NCI-H774 (cell line): ENCODE measurements at places on chromosomes 5 and 9.

DNA sequence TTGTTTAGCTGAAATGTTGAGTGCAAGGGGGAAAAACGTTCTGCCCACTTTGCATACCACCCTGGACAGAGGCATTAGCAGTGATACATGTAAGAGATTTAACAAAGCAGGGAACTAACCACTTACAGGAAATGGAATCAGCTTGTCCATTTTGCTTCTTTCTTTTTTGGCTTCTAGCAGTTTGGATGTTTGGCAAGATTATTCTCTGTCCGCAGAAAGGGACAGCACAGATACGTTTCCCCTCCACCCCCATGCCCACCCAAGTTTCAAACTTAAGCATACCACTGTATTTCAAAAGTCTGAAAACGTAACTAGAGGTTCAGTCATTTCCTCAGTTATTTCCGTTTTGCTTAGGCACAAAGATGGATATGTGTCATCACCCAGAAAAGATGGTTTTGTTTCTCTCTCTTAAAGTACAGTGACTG is 118.4 kb downstream of the GDNF start:
- DNase-seq, result no peak

- DNase-seq, result peak; percentile 14
Measured at GRCh38 chr9:124477211-124477647, 27.0 kb downstream of the ADGRD2 start.

GRCh38 chr5:54895816-54896341 is 89.5 kb downstream of the ESM1 start:
- peak; percentile 36 for DNase-seq

GRCh38 chr5:58617241-58617640 is 34.4 kb downstream of the RAB3C start:
- no peak for DNase-seq
